ENCODE measurements at places on chromosomes 1 and 21. TPM values are rescaled to one million over a fixed set of nuclear protein-coding genes. Genes with fewer than 3 reads are reported as not detected.
A peak's percentile ranks its signal among the peaks of the same experiment; 100 is the strongest.

- no peak for DNase-seq
These were observed 21.9 kb downstream of the S100A7 start for GRCh38 chr1:153438599-153438998.

- DNase-seq, result no peak
These were observed 40.7 kb downstream of the HHAT start for GRCh38 chr1:210369425-210369824.

ERICH3 gene
- 0.04 TPM for polyA plus RNA-seq

DNA sequence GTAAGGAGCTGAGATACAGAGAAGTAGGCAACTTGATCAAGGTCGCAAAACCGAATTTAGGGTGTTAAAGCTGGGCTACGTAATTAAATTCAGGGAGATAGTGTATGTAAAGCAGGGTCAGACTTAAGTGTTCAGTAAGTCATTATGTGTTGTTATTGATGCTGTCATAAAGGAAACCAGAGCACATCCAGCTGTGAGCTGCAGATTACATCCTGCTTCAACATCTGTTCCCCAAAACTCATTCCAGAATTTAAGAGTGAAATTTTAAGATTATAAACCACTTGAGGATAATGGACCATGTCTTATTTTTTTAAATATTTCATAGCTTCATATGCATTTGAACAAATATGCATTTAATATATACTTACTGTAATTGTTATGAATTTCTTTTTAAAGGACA lies 49.7 kb downstream of the IVNS1ABP start:
- DNase-seq, result peak; percentile 28
